ENCODE measurements at places on chromosomes 7 and 10.

- no peak for DNase-seq
These were observed 81.9 kb upstream of the TNS3 start for GRCh38 chr7:47663851-47664250.

- DNase-seq: no peak
These were observed 26.9 kb downstream of the BAG3 start for GRCh38 chr10:119677904-119678755.

DNA sequence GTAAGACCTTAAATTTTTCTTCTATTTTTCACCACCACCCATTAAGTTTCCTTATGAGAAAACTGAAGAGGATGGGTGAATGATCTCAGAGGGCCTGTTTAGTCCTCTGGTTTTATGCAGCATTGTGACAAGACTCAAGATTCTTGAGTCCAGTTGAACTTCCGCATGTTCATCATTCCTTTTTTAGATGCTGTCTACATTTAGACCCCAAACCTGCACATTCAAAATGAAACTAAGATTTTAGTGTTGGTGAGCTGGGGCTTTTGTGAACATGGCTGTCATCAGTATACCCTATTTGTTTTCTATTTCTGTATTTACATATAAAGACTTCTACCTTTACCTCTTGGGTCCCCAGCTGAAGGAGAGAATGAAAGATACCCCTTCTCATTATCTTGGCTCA, 31.1 kb downstream of the NET1 start:
- DNase-seq: no peak

GRCh38 chr7:75658802-75659201, 79.9 kb downstream of the HIP1 start:
- DNase-seq: no peak

DNA sequence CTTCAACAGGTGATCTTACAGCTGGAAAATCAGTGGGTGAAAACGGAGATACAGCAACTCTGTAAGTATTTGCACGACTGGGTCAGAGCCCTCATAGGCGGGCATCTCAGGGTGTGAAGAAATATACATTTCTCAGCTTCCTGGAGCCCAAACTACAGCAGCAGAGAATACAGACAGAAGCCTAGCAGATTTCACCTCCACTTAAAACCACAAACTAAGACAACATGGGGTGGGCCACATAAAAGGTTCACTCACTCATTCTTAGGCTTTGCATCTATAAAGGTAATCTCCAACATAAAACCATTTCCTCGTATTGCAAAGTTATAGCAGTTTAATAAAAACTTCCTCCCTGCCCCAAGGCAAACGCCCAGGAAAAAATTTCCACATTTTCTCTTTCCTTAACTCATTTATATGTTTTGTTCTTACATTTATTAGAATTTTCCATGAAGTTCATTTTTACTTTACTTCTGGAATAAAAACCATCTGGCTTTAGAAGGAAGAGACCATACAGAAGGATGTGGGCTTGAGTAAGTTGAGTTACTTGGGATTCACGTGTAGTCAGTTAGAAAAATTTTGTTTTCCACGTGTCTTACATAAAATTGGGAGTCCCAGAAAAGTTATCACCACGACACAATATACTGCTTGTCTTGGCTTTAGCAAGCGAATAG, 327.1 kb downstream of the FRMD4A start:
- no peak for DNase-seq
